ENCODE measurements at places on chromosomes 7 and 10.
A peak's percentile ranks its signal among the peaks of the same experiment; 100 is the strongest.

GRCh38 chr10:46094931-46095750 lies 49.1 kb upstream of the MSMB start:
- DNase-seq = no peak

DNA sequence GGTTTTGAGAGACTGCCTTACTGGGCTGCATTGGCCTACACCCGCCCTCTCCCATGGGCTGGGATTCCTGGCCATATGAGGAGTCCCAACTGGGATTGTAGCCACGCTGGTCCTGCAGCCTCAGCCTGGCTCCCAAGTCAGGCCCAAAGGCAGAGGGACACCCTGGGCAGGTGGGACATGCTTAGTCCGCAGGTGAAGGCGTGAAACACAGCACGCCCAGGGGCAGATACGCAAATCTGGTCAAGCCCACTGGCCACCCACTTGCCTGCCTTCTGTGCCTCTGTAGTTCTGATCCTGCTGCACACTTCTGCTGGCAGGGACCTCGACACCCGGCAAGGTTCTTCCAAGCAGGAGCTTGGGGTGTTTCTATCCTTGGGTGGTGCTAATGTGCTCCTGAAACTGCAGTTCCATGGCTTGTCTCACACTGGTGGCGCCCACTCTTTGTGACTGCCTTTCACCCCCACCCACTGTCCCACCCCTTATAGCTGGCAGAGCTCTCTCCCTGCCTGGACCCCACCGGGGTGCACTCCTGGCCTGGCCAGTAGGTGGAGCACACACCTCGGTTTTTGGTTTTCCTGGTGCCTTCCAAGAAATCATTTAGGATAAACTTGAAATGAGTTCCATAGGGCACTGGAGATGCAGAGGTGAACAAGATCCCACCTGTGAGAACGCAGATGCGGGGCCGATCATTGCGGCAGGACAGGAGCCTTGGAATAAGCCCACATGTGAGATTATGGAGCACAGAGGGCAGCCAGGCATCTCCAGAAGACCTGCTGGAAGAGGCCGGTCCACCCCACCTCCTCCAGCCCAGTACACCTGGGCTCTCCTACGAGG lies 47.9 kb downstream of the MKI67 start:
- no peak for DNase-seq

- peak; percentile 11 for DNase-seq
Measured at GRCh38 chr7:102376964-102377466, 19.1 kb upstream of the PRKRIP1 start.

DNA sequence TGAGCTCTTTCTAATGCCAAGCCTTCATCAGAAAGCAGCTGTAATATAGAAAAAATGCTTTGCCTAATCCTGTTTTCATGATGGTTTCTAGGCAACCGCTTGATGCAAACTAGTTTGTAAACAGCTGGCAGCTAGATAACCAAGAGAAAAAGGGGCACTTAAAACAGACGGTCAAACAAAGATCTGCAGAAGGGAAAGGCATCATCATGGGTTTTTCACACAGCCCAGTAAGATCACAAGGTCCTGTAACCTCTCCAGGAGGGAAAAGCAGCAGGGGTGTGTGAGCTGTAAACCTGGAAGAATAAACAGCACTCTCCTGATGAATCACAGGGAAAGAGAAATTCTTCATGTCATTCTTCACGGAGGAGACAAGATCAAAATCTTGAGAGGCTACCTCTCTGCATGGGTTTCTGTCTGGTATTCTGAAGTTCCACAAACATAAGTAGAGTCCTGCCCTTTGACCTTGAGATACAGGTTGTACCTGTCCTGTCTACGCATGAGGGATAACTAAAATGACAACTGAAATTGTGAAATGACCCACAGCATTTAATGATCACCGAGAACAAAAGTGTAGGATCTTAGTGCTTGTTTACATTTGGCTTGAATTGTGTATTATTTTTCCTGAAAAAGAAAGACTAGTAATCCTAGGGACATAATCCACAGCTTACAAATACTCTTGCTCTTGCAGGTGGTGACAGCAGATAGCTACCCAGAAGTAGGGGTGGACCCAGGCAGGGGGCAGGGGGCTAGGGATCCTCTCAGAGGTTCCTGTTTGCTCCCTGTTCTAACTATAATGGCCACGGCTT lies 48.0 kb downstream of the CREB3L2 start:
- DNase-seq = no peak

DNA sequence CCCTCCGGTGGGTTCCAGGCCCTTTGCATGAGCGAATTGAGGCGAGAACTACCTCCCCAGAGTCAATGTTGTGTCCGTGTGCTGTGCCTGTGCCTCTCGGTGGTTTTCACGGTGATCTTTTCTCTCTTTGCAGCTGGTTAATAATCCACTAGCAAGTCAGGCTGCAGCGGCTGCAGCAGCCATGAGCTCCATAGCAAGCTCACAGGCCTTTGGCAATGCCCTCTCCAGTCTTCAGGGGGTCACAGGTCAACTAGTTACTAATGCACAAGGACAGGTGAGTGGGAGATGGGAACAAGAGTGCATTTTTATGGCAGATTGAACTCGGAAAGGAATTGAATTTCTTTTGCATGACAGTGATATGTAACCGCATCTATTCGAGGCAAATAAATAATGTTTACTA lies 159.7 kb upstream of the YAE1 start:
- DNase-seq = no peak

- DNase-seq = peak; percentile 85
Measured at GRCh38 chr10:73932620-73933112, 21.7 kb downstream of the PLAU start.

DNA sequence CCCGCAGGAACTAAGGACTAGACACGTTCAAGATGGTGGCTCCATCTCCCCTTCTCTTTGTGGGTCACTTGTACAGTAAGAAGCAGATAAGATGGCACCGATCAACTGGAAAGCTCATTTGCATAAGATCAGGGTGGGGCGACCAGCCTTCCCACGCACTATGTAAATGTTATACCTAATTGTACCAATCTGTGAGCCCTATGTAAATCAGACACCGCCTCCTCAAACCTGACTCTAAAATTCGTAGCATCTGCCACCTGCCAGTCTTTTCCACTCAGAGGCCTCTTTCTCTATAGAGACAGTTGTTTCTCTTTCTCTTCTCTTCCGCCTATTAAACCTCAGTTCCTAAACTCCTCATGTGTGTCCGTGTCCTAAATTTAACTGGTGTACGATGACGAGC lies 324.5 kb downstream of the PHF14 start:
- DNase-seq = no peak

DNA sequence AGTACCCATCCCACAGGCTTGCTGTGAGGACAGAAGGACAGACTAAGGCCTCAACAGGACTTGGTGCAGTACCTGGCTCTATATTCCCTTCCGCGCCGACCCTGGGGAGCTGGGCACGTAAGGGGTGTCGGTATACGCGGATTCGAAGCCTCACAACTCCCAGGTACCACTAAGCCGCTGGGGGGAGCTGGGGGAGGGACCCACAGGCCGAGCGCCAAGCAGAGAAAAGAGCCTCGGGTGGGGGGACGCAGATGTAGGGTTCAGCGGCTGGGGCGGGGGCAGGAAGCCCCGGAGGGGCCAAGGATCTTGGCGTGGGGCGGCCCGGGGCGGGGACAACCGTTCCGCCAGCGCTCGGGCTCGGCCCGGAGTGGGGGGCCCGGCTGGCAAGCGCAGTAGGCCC lies 126.4 kb upstream of the ZNF746 start:
- no peak for DNase-seq

DNA sequence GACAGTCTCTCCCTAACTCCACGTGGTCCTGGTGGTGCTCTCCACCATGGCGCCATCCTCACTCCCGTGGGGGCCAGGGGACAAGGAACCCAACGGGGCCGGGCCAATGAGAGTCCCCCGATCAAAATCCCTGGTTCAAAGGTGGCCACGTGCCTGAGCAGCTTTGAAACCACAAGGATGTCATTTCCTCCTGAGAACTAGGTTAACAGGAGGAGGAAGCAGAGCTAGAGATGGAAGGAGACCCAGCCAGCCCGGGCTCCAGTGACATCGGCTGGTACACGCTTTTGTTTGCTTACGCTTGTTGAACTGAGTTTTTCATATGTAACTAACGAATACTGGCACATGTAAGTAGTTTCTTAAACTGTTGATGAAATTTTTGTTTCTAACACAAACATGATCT lies 61.7 kb downstream of the PRPF18 start:
- no peak for DNase-seq

DNA sequence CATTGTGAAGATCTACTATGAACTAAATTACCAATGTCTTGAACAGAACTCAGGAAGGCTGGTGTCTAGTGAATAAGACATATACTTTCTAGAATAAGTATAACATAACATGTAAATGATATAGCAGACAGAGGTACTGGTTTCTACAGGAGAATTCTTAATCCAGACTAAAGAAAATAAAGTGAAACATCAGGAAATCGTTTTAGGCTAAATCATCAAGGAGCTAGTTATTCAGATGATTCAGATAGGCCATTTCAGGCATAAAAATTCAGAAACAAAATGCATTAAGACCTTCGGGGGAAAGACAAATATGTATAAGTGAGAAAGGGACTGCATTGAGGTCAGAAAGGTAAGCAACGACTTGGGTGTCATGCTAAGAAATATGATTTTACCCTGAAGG lies 170.6 kb downstream of the LRRN3 start:
- no peak for DNase-seq

Measured in inflammatory macrophage (primary cell).